Mammary epithelial cell (primary cell): ENCODE measurements at places on chromosomes 12 and 14.
A peak's percentile ranks its signal among the peaks of the same experiment; 100 is the strongest.

DNA sequence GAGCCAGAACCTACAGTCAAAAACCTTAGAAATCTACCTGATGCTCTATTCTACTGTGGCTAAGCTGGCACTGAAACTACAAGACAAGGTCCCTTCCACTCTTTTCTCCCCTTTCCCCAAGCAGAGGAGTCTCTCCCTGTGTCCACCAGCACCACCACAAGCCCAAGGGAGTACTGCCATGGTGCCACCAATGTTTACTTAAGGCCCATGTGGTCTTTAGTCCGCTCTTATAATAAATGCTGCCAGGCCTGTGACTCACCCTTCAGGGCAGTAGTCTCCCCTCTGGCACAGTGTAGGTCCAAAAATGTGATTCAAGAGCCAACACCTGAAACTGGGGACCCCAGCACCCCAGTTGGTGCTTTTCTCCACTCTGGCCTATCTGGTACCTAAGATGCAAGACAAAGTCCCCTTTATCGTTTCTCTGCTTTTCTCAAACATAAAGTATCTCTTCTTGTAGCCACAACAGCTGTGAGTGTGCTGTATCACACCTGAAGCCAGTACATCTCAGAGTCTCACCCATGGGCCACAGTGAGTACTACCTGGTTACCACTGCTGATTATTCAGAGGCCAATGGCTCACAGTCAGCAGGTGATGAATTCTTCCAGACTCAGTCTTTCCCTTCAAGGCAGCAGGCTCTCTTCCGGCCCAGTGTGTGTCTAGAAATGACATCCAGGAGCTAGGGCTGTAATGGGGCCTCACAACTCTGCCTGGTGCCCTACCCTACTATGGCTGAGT is 29.3 kb downstream of the SLC38A2 start:
- DNase-seq, result no peak

- no peak for DNase-seq
These were observed 519 bp downstream of the MORN3 start for GRCh38 chr12:121668750-121669520.

- DNase-seq, result no peak
These were observed 27.9 kb downstream of the SMUG1 start for GRCh38 chr12:54160769-54161480.

- peak; percentile 6 for DNase-seq
These were observed 4.3 kb downstream of the MBIP start for GRCh38 chr14:36316131-36316530.

DNA sequence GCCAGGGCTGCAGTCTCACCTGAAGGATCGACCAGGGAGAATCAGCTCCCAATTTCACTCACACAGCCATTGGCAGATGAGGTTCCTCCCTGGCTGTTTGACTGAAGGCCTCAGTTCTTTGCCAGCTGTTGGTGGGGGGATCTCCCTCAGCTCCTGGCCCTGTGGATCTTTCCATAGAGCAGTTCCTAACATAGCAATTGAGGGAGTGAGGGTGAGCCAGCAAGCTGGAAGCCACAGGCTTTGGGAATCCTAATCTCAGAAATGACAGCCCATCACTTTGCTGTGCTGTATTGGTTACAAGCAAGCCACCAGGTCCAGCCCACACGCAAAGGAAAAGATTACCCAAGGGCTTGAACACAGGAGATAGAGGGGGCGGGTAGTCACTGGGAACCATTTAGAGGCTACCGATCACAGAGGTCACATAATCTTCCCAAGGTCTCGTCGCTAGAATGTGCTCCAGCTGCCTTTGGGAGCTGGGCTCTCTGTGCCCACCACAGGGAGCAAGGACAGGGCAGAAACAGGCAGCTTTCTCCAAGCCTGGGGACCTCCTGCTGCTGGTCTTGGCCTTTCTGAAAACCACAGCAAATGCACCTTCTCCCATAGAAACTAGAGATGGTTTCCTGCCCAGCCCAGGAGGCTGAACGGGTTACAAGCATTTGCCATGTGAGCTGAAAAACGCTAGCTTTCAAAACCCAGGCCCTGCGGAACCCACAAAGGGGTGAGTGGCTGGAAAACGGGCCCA is 4.6 kb upstream of the OTUB2 start:
- DNase-seq, result no peak

- no peak for DNase-seq
These were observed 15.2 kb downstream of the ACADS start for GRCh38 chr12:120740871-120741270.

DNA sequence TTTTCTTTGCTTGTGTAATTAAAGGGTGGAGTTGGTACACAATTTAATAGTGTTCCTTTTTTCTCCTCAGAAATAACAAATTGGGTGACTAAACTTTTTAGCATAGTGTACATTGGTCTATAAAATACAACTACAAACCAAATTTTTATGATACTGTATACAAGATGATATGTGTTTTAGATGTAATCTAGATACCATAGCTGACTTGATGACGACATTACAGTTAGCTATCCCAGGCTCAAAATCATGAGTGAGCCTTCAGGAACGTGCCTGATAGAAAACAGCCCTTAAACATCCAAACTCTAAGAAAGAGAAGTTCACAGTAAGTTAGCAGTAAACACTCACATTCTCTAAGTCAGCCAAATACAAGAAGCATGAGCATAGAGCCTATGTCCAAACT is 99.0 kb upstream of the SSTR1 start:
- DNase-seq, result no peak

GRCh38 chr12:120584343-120585149 is 3.3 kb upstream of the POP5 start:
- DNase-seq, result peak; percentile 18

DNA sequence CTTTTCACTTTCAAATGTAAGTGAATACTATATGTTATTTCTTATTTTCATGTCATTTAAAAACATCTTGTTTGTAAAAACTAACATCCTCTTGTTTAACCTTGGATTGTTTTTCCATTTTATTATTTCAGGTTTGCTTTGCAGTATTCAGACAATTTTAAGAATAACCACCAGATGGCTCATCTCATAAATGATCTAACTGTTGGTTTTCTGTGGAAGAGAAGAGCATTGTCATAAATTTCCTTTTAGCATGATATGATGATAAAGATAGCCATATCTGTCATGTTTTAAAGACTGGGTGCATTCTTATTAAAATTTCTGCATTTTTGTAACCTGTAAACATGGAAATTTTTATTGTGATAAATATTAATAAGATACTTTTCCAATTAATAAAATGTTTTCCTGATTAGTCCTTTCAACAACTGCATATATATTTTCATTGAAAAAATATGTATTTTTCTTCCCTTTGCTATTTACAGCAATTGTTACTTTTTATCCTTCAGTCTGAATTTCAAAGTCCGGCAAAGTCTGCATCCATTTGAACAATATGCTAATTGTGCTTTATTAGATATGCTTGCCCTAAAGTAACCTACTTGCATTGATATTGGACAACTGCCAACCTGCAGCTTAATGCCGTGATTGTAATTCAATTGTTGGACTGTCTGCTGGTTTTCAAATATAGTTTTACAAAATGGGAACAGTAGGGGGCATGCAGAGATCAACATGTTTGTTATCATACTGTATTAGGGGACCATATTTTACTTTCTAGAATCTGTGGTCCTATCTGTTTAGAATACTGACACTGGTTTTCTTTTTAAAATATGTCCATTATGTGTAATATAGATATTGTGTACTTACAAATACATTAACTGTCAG is 163.4 kb downstream of the GARIN6 start:
- peak; percentile 4 for DNase-seq

- no peak for DNase-seq
These were observed 422.6 kb downstream of the ATP23 start for GRCh38 chr12:58363971-58364370.

GRCh38 chr12:28874758-28875157 is 274.3 kb upstream of the FAR2 start:
- DNase-seq, result no peak

GRCh38 chr12:103198499-103198898 is 241.0 kb downstream of the ASCL1 start:
- no peak for DNase-seq

DNA sequence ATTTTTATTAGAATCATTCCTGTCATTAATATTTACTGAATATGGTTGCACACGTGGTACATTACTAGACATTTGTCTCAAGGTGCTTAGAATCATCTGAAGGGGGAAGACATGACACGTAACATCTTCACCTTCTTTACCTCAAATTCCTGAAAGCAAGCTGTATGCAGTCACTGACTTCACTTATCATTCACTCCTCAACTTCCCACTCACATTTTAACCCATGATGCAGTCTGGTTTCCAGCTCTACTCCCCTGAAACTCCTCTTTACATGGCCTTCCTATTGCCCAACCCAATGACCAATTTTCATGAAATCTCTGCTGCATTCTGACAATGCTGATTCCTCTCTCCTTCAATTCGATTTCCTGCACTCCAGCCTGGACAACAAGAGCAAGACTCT is 5.8 kb upstream of the PSMC6 start:
- DNase-seq, result peak; percentile 80

DNA sequence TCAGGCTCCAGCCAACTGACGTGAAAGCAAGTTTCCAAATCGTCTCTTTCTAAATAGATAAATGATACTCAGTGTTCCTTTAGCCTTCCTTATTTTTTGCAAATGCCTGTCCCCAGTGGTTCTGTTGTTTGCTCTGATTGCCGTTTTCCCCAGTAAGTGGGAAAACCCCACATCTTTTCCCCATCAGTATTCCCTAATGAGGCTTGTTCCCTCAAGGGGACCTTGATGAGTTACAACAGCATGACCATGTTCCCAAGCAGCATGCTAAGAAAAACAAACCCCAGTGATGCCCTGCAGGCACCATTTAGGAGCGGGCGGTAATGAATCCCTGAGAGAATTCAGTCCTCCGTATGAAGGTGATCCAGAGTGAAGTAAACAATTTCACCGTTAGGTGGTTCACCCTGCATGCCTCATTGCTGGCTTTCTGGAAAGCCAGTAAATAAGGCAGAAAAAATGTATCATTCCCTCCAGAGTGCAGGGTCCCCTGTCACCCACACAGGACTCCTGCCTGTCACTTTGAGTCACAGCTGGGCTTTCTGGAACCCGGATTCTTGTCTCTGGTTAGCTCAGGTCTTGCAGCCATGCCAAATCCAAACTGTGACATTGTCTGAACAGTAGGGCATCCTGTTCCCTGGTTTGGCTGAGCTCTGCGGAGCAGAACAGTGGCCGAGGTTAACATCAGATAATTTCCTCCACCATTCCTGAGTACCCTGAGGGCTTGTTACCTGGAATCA is 222.6 kb downstream of the RGS6 start:
- no peak for DNase-seq

- DNase-seq, result no peak
These were observed 6.6 kb downstream of the PLBD1 start for GRCh38 chr12:14560904-14561574.

GRCh38 chr12:42140901-42141300 is 3.8 kb downstream of the GXYLT1 start:
- DNase-seq, result peak; percentile 48

DNA sequence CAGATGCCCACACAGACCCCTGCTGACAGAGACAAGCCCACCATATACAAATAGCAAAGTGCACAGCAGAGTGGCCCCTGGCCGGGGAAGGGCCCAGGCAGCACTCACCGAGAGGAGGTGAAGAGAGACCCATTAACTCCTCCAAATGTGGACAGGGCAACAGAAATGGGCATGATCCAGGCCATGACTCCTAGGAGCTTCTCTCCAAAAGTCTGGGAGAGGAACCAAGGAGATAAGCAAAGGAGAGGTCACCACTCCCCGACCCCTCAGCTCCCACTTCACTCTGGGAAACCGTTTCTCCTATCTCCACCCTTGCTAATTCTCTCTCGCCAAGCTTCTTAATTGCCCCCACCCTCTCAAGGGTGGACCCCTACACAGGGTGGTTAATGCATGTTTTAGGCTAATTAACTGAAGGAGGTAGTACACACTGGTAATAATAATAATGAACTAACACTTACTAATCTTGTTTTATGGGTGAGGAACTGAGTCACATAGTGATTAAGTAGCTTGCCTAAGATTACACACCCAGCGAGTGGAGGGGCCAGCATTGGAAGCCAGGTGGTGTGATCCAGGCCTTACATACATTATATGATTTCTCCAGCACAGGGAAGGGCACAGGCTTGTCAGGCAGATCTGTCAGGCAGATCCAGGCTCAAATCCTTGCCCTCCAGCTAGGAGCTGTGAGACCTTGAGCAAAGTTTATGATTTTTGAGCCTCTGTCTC is 18.9 kb upstream of the CEBPE start:
- DNase-seq, result peak; percentile 78

GRCh38 chr14:81211844-81212243 is 8.9 kb downstream of the GTF2A1 start:
- DNase-seq, result no peak

GRCh38 chr14:39372656-39373055 is 59.6 kb downstream of the FBXO33 start:
- no peak for DNase-seq

DNA sequence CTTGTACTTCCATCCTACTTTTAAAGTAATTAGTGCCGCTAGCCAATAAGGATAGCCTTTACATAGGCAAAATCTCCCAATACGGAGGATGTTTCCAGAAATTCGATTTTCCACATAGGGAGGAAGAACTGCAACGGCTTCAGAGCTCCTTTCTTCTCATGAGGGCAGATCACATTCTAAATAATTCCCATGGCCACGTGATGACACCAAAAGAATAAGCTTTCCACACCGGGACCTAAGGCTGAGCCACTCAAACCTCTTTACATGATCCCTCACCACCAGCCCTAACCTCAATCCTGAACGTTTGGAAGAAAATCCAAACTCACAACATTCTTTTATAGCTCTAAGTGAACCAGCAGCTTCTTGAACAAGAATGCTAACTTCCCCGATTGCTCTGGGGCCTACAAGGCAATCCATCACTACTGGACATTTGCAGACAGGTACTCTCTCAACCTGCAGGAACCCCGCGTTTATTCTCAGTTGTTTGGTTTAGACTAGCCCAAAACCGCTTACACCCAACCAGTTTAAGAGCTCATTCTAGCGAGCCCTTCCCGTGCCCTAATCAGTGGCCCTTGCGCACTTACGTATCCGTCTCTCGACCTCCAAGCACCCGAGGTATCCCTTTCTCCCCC is 884 bp downstream of the CAPRIN2 start:
- peak; percentile 35 for DNase-seq

DNA sequence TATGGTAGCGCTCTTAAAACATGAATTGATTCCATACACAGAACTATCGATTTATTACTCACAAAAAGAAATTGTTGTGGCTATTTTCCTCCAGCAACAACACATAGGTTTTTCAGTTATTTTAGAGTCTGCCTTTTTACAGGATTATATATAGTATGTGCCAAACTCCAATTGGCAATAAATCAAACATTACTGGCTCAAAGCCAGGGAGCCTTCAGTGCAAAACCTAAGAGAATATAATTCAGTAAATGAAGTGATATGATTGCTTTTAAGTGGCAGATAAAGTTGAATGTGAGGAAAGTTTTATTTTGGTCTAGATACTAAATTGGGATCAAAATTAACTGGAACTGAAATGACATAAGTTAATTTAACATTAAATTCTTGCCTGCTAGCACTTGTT is 234.8 kb downstream of the PIK3C2G start:
- DNase-seq, result no peak

DNA sequence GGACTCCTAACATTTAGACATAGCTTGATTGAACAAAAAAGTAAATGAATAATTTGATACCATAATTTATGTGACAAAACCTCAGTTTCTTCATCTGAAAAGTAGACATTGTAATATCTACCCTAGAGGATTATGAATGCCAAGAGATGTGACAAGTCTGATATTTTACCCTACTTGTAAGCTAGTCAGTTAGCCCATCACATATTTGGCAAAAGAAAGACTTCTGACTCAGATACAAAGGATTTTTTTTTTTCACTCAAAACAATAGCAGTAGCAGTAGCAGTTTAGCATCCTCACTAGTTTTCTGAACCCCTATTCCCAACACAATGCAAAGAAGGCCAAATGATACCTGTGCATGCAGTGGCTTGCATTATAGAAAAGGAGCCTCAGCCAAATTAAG is 377.3 kb upstream of the E2F7 start:
- no peak for DNase-seq
